Stimulated activated CD4-positive, alpha-beta T cell treated with anti-CD3 and anti-CD28 coated beads, TNF-alpha, amount 100 ng/mL, for 48 hours (primary cell): ENCODE measurements at places on chromosomes 12 and 14.

DNA sequence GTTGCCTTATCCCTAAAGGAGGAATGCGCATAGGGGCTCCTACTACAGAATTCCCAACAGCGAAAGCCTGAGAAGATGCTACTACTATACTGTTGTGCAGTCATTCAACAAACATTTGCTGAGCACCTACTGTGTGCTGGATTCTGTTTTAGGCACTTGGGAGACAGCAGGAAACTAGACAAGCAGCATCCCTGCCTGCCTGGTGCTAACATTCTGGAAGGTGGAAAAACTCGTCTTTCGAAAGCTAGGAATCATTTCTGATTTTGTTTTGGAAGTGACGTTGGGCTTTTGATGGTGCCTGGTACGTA is 131.5 kb upstream of the NCOR2 start:
- DNase-seq = no peak

- no peak for DNase-seq
Measured at GRCh38 chr12:43396671-43397070, 155.3 kb downstream of the ADAMTS20 start.

GRCh38 chr14:50056435-50056834 is 59.9 kb downstream of the VCPKMT start:
- no peak for DNase-seq

- DNase-seq = no peak
Measured at GRCh38 chr12:12909228-12909994, 18.0 kb downstream of the GPRC5A start.

DNA sequence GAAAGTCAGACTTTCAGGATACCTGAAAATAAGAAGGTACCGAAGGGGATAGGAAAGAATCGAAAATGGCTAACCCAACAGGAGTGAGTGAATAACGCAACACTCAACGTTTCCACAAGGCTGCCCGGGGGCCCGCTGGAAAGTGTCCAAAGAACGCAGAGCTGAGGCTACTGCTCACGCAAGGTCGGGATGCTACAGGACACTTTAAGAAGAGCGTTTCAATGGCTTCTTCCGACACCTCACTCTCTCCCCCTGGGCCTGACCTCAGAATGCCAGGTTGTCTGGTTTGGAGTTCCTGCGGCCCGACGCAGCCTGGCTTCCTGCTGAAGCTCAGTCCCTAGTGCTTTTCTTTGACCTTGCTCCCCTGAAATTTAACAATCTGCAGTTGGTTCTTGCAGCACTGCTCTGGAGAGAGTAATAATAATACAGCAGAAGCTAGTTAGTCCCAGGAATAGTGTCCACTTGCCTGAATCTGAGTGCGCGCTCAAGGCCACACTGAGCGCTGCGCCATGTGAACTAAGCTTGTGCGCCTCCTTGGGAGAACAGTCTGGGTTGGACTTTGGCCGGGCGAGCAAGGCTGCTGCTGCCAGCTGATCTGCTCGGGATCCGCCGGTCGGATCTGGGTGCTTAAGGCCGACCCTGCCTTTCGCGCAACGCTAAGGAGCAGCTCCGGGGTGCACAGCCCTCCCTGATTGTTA is 2.0 kb upstream of the ALX1 start:
- DNase-seq = no peak

- no peak for DNase-seq
Measured at GRCh38 chr12:109214131-109214530, 95.0 kb downstream of the FOXN4 start.

GRCh38 chr12:124493809-124494750 is 73.3 kb downstream of the NCOR2 start:
- peak; percentile 41 for DNase-seq

GRCh38 chr14:61343471-61343870 is 22.1 kb downstream of the PRKCH start:
- no peak for DNase-seq

DNA sequence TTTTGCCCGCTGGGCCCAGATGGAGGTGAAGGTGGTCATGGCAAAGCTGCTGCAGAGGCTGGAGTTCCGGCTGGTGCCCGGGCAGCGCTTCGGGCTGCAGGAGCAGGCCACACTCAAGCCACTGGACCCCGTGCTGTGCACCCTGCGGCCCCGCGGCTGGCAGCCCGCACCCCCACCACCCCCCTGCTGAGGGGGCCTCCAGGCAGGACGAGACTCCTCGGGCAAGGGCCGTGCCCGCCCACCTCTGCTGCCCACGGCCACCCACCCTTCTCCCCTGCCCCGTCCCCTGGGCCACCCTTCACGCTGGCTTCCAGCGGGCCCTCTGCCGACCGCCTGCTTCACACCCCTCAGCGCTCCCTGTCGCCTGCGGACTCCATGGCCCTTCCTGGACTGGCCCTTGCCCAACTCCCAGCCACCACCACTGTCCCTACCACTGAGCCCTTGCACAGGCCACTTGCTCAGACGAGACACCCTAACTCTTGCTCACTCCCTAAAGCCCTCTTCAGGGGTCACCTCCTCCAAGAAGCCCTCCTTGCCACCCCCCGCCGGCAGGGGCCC is 42.5 kb downstream of the CYP46A1 start:
- DNase-seq = no peak

GRCh38 chr14:68172627-68173026 is 353.0 kb downstream of the RAD51B start:
- no peak for DNase-seq

DNA sequence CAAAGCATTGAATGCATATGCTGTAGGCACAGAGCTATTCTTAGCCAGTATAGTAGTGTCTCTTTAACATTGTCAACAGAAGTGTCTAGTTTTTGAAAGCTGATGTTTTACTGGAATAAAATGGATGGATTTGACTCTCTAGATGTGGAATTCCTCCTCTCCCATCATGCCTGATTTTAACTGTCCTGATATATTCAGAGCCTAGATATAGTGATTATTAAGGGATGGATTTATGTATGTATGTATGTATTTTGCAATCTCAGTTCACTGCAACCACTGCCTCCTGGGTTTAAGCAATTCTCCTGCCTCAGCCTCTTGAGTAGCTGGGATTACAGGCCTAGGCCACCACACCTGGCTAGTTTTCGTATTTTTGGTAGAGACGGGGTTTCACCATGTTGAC is 144.8 kb upstream of the NAV3 start:
- DNase-seq = no peak

DNA sequence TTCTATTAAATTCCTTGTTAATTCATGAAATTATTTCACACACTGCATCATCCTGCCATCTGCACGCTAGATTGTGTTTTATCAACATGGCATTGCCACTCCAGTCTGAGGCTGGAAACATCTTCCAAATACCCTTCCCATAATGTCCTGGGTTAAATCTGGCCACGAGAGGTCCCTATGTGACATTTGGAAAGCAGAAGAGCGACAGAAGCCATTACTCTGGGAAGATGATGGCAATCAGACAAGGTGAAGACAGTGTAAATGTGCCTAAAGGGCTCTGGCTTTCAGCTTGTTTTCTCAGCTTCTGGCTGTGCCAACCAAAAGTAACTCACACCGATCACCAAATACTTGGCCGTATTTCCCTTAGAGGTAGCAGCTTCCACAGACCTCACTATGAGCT is 144.8 kb downstream of the CAPZA3 start:
- DNase-seq = no peak

GRCh38 chr14:96626916-96627315 is 124.7 kb downstream of the PAPOLA start:
- no peak for DNase-seq

GRCh38 chr12:76135456-76135855 is 51.0 kb upstream of the NAP1L1 start:
- DNase-seq = no peak

GRCh38 chr14:84343656-84344055 is 1186.3 kb upstream of the FLRT2 start:
- DNase-seq = no peak

DNA sequence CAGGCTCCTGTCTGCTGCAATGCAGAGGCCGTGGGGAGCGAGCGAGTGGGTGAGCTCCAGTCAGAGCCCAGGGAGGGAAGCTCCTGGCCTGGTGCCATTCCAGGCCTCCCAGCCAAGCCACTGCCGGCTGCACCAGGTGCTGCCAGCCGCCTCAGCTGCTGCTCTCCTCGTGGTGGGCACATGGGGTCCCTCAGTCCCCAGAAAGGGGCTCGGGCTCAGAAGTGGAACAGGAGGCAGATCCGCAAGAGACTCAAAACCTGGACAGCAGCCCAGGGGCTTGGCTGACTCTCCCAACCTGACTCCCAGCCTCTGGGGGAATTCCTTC is 2.4 kb downstream of the ABCB9 start:
- DNase-seq = no peak

GRCh38 chr12:12097891-12098690 is 27.4 kb downstream of the BCL2L14 start:
- no peak for DNase-seq

GRCh38 chr12:72982356-72982755 is 710.2 kb downstream of the TRHDE start:
- DNase-seq = no peak

DNA sequence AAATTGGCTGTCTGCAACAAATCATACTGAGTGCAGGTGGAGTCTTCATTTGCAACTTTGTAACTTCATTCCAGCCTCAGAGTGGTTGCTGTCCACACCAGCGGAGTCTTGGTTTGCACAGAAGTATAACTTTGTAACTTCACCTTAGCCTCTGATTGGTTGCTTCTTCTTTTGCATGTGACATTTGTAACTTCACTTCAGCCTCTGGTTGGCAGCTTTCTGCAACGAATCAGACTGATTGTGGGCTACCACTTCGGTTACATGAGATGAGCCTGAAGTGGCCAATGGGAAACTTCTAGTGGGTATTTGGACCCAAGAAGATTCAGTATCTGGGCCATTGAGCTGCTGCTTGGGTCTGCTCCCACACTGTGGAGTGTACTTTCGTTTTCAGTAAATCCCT is 17.8 kb downstream of the RASSF8 start:
- DNase-seq = no peak

DNA sequence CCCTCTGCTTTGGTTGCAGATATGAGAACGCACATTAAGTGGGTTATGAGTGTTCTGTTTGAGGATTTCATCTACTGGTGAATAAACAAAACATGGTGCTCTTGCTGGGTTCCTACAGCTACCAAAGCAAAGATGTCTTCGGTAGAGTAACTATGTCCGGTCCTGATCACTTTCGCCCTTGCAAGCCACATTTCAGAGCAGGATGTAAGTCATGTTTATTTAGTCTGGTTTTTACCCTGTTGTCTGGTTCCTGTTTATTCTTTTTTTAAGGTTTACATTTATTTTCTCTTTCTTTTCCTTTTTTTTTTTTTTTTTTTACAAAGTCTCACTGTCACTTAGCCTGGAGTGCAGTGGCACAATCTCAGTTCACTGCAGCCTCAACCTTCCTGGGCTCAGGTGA is 99.2 kb downstream of the VEZT start:
- DNase-seq = no peak
